Choroid plexus epithelial cell (primary cell): ENCODE measurements at places on chromosomes 3 and 15.

- peak; percentile 36 for DNase-seq
These were observed 111.0 kb upstream of the TRPM1 start for GRCh38 chr15:31212326-31213080.

GRCh38 chr15:90883526-90883975, 753 bp upstream of the FES start:
- DNase-seq = no peak

GRCh38 chr3:6531153-6531552, 329.8 kb upstream of the GRM7 start:
- no peak for DNase-seq

DNA sequence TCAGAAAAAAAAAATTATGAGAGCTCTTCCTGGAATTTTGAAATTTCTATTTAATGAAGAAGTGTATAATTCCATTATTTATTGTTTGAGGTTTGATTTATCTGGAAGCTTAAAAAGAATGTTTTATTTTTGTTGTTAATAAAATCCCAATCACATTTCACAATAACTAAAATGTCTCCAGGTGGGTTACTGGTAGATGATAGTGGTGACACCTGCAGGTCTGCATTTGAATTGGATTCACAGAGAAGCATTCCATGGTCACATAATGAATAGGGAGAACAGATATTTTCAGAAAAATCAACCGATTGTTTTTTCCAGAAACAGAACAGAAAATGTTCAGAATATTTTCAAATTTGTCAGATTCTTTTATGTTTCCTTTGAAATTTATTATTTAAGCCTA, 48.3 kb downstream of the ASB7 start:
- DNase-seq = no peak

DNA sequence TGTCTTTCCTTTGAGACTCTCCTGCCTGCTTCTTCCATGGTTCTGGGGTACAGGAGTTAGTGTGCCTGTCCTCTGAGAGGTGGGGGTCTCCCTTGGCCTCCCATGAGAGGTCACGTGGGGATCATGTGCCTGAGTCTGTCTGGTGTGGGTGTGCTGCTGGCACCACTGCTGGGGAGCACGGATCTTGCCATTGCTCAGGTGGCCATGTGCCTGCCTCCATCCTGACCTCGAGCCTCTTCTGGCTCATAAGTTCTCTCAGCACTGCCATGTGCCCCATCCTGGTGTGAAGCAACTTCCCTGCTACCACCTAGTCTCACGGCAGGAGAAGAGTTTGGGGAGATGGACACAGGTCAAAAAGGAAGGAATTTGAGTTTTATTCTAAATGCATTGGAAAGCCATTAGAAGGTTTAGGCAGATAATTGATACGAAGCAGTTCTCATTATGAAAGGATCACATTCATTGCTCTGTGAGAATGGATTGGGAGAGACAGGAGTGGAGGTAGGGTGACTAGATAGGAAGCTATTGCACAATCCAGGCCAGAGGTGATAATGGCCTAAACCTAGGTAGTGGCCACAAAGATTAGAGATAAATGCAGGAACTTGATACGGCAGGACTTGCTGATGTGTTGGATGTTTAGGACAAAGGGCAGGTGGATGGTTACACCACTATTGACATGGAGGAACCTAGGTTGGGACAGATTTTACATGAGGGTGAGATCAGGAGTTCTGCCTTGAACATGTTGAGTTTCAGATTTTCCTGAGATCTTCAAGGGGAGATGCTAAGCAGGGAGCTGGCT, 173.0 kb upstream of the RORA start:
- DNase-seq = no peak

DNA sequence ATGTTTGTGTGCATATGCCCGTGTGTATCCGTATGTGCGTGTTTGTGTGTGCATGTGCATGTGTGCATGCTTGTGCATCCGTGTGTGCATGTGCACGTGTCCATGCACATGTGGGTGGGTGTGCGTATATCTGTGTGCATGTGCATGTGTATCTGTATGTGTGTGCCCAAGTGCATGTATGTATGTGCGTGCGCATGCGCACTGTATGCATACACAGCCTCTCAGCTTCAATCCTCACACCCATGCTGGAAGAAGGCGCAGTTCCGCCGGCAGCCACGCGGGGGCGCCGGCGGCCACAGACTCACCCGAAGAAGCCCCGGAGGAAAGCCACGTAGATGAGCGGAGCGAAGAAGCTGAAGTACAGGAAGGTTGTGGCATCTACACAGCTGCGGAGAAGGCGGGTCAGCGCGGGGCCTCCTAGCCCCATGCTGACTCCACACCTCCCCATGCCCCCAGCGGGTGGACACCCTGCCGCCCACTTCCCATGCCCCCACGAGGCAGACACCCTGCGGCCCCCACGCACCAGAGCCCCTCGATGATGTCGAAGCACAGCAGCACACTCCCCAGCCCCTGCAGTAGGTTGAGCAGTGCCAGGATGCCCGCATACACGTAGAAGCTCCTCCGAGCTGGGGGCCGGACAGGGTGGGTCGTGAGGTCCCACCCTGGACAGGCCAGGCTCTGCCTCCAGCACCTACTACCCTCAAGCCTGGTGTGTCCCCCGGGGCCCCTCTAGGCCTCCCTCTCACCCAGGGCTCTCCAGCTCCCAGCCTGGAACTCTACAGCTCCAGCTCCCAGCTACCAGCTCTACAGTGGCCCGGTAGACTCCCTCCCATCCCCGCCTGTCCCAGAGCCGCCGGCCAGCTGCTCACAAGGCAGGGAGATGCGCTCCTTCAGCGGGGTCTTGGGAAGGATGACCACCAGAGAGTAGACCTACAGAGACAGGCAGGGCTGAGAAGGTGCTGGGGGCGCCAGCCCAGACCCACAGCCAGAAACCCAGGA, 15.4 kb downstream of the TPRA1 start:
- DNase-seq = peak; percentile 94

DNA sequence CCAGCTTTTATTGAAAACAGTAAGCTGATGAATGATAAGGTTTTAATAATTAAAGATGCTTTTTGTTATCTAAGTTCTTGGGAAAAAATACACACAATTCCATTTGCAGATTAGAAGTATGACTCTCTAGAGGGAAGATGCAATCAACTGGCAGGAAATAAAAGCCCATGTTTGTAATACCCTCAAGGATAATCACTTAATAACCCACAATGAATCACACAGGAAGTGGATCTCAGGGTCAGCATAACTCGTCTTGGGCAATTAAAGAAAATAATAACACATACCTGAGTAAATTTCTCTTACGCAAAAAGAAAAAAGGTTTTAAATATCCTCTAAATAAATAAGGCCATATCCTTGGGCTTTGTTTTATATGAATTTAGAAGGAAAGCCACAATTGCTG, 9.4 kb upstream of the EID1 start:
- DNase-seq = peak; percentile 89

- DNase-seq = no peak
These were observed 395.2 kb upstream of the AZI2 start for GRCh38 chr3:28743831-28744230.

GRCh38 chr3:112557976-112558375, 3.8 kb downstream of the ATG3 start:
- DNase-seq = no peak

GRCh38 chr3:94183551-94183950, 120.7 kb downstream of the NSUN3 start:
- DNase-seq = no peak

- DNase-seq = no peak
These were observed 470.8 kb downstream of the SOX2 start for GRCh38 chr3:182182531-182182968.

DNA sequence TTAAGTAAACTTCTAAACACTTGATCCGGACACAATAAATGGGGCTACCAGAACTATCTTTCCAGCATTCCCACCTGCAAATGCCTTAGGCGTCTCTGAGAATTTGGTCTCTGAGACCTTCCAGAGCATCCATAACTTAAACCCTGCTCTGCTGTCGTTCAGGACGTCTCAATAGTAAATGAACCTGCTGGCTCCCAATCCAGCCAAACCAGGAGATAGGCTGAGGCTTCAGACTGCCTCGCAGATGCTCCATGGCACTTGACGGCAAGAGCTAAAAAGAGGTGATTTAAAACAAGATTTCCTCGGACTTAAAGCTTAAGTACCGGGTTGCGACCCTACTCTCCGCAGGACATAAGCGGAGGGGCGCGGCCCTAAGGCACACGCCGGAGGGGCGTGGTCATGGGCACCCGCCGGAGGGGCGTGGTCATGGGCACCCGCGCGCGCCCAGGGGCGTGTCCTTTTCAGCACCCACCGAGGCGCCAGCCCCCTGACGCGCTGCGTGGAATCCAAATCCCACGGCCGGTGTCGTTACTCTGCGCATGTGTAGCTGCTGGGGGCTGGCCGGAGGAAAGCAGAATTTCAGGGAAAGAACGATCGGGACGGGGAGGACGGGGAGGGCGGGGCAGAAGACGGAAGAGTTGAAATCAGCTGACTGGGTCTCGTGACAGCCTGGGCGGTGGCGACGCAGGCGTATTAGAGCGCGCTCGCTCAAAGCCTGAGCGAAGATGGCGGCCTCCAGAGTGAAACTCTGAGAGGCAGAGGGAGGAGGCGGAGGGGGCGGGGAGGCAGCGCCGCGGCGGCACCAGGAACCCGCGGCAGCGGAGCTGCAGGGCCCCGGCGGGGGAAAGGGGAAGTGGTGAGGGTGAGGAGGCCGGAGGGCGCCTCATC, at the start of gene DNAJC13:
DNAJC13 (plus strand) TSS at position 696 of the 888 bp plus-strand sequence. CDS start 17,049 bp downstream, outside the sequence.
- peak; percentile 97 for DNase-seq

- no peak for DNase-seq
These were observed 36.9 kb downstream of the ARNT2 start for GRCh38 chr15:80441041-80441440.

- peak; percentile 18 for DNase-seq
These were observed 8.8 kb upstream of the A4GNT start for GRCh38 chr3:138140940-138141339.

DNA sequence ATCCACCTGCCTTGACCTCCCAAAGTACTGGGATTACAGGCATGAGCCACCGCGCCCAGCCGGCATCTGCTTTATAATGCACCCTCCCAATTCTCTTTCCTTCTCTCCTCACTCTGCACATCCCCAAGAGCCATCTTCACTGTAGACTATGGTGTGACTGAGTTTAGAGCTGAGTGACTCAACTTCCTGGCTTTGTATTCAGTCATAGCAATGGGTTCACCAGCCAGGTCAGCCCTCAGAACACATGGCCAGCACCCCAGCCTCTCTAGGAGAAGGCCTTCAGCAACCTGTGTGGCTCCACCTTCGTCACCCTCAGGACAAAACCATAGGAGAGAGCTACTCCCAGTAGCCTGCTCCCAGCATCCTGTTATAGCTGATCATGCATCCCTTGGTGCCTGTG, 33.0 kb downstream of the ARID3B start:
- DNase-seq = peak; percentile 29

- no peak for DNase-seq
These were observed 40.4 kb upstream of the IGF2BP2 start for GRCh38 chr3:185865247-185865646.

- no peak for DNase-seq
These were observed 391.1 kb downstream of the SI start for GRCh38 chr3:164687211-164687610.

GRCh38 chr3:51642462-51642861, 28.6 kb upstream of the TEX264 start:
- DNase-seq = peak; percentile 47

DNA sequence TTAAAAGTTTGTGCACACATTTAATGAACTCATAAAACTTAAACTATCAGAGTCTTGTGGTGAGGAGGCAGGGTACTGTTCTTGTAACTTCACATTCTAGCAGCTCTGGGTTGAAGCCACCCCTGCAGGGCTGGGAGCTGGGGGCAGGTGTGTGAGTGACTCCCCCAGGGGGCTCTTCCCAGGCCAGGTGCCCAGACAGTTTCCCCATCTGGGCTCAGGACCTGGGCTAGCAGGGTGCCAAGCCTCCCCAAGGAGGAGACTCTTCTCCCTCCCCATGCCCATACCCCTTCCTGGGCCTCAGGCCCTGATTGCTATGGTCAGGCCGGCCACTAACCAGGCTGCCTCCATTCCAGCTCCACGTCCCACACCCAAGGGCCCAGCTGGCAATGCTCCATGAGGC, 22.0 kb upstream of the CHCHD6 start:
- DNase-seq = no peak

GRCh38 chr15:72037321-72037720, 80.6 kb downstream of the MYO9A start:
- peak; percentile 61 for DNase-seq

- no peak for DNase-seq
These were observed 426.4 kb upstream of the RGMA start for GRCh38 chr15:93515256-93516051.

GRCh38 chr15:69275074-69275670, 23.5 kb upstream of the PAQR5 start:
- peak; percentile 96 for DNase-seq

- DNase-seq = no peak
These were observed 94.4 kb downstream of the DNAJB8 start for GRCh38 chr3:128372281-128372680.

GRCh38 chr15:69973880-69974279, 123.8 kb downstream of the TLE3 start:
- DNase-seq = no peak

DNA sequence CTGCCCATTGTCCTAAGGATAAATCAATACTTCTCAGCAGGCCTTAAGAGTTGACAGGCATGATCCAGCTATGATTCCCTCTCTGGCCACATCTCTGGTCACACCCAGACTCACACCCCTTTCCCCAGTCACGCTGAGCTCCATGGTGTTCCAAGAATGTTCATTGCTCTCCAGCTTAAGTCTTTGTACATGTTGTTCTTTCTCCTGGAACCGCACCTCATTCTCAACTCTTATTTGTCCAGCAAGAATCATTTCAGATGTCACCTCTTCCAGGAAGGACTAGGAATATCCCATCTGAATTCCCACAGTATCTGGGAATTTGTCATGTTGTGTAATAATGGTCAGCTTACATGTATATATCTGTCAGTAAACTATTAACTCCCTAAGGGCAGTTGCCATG, 118.3 kb upstream of the GALNT15 start:
- DNase-seq = peak; percentile 86

GRCh38 chr3:178986456-178986855, 85.2 kb downstream of the ZMAT3 start:
- no peak for DNase-seq

GRCh38 chr3:63795438-63795837, 23.7 kb upstream of the C3orf49 start:
- DNase-seq = no peak

- DNase-seq = no peak
These were observed 28.5 kb downstream of the PLCL2 start for GRCh38 chr3:16913264-16913580.

GRCh38 chr15:87901926-87902690, 354.4 kb downstream of the NTRK3 start:
- DNase-seq = no peak

- no peak for DNase-seq
These were observed 39.4 kb downstream of the MOBP start for GRCh38 chr3:39506863-39507262.
